Esophagus muscularis mucosa (tissue), 4 donors: ENCODE measurements at places on chromosomes 2 and 18. TPM values are rescaled to one million over a fixed set of nuclear protein-coding genes. Genes with fewer than 3 reads are reported as not detected.

SNTG2 gene
- total RNA-seq: 3.8 TPM

GRCh38 chr2:121202541-121203310, 82.3 kb downstream of the TFCP2L1 start:
- no peaks in the 10 kb centered on the region for H3K4me1 ChIP-seq
- H3K4me3 ChIP-seq: no peak overlapping the region
- H3K36me3 ChIP-seq: no peaks in the 10 kb centered on the region

MITD1 gene
- 17.0 TPM for total RNA-seq

- H3K36me3 ChIP-seq: peaks cover 63% of the 10 kb centered on the region
- no peak overlapping the region for H3K4me3 ChIP-seq
- DNase-seq: no peak
- H3K4me1 ChIP-seq: peaks cover 38% of the 10 kb centered on the region
These were observed 51.5 kb upstream of the FRZB start for GRCh38 chr2:182917924-182918323.

DNA sequence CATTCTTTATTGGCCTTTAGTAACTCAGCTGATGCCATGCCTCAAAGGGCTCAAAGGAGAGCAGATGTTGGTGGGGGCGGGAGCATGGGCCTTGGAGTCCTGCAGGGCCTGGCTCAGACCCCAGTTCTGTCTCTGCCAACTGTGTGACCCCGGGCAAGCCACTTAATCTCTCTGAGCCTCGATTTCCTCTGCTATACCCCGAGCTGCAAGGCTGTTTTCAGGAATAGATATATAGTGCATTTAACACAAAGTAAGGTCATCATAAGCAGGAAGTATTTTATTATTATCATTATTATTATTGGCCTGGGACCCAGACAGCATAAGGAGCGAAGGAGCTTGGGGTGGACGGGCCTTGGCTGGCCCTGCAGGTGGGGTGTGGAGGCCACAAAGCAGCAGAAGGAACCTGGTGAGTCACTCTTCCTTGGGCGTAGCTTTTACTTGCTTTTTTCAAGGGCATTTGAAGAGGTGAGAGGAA, 162.7 kb downstream of the INHBB start:
- no peak for DNase-seq
- no peak overlapping the region for H3K27ac ChIP-seq
- no peak overlapping the region for H3K4me3 ChIP-seq
- H3K36me3 ChIP-seq: no peaks in the 10 kb centered on the region

DNA sequence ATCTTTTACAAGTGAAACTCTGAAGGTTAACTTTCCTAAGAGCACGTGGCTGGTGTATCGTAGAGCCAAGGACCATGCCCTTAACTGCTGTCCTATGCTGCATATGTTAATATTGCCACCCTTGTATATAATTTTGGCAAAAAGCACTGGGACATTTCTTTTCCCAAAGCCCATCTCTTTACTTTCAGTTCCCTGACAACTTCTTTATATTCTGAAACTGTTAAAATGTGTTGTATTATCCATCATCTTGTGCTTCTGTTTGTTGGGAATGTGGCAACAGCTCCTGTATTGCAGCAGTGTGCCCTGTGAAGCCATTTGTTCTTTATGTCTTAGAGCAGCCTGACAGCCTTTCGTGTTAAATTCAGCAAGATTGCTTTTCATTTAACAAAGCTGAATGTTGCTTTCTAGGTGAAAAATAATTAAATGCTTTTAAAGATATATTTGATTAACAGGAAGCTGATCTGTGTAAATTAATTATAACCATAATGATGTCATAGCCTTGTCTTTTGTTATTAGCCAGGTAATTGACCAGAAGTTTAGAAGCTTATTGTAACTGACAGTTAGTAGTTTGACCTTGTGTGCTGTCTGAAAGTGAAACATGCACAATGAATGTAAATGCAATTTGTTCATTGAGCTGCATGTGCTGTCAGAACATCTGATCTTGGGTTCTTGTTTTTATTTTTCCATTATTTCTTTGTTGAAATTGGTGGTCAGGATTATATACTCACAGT, 9.7 kb downstream of the RHBDD1 start:
- H3K4me1 ChIP-seq: peaks cover 13% of the 10 kb centered on the region
- H3K27me3 ChIP-seq: no peaks in the 10 kb centered on the region
- no peak overlapping the region for H3K27ac ChIP-seq
- H3K4me3 ChIP-seq: no peak overlapping the region
- H3K36me3 ChIP-seq: no peaks in the 10 kb centered on the region
- no peak for DNase-seq

DNA sequence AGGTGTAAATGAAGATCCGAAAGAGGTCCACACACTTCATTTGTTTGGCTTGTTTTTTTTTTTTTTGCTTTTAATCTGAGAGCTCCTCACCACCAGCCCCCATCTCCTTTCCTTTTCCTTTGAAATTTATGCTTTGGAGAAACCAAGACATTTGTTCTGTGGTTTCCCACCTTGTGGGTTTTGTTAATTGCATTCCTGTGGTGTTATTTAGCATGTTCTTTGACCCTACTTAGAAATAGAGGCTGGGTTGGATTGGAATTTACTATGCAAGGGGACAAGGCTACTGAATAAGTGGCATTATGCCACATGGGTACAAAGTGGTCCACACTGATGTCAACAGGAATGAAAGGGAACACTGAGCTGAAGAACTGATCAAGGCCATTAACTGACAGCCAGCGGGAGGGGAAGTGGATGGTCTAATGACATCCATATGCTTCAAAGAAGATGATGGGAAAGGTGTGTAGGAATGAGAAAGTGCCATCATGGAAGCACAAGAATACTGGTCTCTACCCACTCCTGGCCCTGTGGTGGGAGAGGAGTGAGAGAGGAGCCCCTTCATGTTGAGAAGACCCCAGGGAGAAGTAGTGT, 8.9 kb downstream of the CCL20 start:
- no peak overlapping the region for H3K27ac ChIP-seq
- H3K4me3 ChIP-seq: no peak overlapping the region
- H3K36me3 ChIP-seq: no peaks in the 10 kb centered on the region
- no peaks in the 10 kb centered on the region for H3K27me3 ChIP-seq

KCNG2 gene
- 1.7 TPM for total RNA-seq

- no peaks in the 10 kb centered on the region for H3K27me3 ChIP-seq
- H3K36me3 ChIP-seq: no peaks in the 10 kb centered on the region
- H3K4me1 ChIP-seq: no peaks in the 10 kb centered on the region
These were observed 52.9 kb downstream of the TRIB2 start for GRCh38 chr2:12769492-12770105.

KCTD1 gene
- 17.6 TPM for total RNA-seq

DNA sequence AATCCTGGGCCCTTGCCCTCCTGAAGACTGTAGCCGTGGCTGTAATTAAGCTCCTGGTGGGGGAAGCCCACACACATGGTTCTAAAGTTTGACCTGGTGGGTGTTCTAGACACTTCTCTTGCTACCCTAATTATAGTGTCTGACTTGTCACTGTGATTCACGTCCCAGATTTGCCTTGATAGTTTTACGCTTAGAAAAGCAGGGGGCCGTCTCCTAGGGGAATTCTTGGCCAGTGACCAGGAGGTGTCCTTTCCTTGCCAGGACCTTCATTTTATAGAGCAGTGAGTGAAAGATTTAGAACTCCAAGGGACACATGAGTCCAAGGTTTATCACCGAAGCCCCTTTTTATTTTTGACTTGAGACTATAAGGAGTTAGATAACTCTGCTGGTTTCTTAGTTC, 9.0 kb downstream of the TMEM214 start:
- no peak for DNase-seq
- H3K27me3 ChIP-seq: no peaks in the 10 kb centered on the region
- peaks cover 50% of the 10 kb centered on the region for H3K36me3 ChIP-seq
- no peak overlapping the region for H3K4me3 ChIP-seq
- H3K27ac ChIP-seq: no peak overlapping the region
- peaks cover 10% of the 10 kb centered on the region for H3K4me1 ChIP-seq

DNA sequence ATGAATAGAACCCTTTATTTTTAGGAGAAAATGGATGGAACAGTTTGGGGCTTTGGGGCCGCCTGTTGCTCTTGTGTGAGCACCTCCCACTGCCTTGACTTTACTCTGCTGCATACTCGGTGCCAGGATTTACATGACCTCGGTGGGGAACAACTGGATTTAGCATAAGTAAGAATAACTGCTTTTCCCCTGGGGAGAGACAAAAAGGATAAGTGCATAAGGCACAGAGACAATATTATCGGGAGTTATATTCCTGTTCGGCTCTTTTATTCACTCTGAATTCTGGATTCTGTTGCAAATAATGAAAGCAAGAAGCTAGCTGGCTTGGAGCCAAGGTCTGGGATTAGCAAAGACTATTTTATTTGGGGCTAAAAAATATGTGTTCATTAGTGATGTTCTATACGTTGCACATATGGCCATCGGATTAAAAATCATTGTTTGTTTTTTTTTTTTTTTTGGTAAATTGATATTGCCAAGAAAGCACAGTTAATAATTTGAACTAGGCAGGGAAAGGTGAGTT, 69.8 kb downstream of the CYBRD1 start:
- DNase-seq: peak; percentile 55
- no peaks in the 10 kb centered on the region for H3K4me1 ChIP-seq
- H3K27ac ChIP-seq: no peak overlapping the region
- peak overlapping the region; percentile 26 for H3K4me3 ChIP-seq
- no peaks in the 10 kb centered on the region for H3K27me3 ChIP-seq
- H3K36me3 ChIP-seq: no peaks in the 10 kb centered on the region

HOXD9 gene
- 2.2 TPM for total RNA-seq

DNA sequence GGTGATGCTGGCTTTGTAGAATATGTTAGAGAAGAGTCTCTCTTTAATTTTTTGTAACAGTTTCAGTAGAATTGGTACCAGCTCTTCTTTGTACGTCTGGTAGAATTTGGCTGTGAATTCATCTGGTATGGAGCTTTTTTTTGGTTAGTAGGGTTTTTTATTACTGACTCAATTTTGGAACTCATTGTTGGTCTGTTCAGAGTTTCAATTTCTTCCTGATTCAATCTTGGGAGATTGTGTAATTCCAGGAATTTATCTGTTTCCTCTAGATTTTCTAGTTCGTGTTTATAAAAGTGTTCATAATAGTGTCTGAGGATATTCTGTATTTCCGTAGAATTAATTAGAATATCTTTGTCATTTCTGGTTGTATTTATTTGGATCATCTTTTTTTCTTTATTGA, 943.5 kb downstream of the TRIB2 start:
- no peak overlapping the region for H3K27ac ChIP-seq
- no peaks in the 10 kb centered on the region for H3K36me3 ChIP-seq
- no peaks in the 10 kb centered on the region for H3K27me3 ChIP-seq
- DNase-seq: no peak
- H3K4me1 ChIP-seq: no peaks in the 10 kb centered on the region

TUBA3E gene
- not detected for total RNA-seq

ZNF532 gene
- total RNA-seq: 65.9 TPM

DNA sequence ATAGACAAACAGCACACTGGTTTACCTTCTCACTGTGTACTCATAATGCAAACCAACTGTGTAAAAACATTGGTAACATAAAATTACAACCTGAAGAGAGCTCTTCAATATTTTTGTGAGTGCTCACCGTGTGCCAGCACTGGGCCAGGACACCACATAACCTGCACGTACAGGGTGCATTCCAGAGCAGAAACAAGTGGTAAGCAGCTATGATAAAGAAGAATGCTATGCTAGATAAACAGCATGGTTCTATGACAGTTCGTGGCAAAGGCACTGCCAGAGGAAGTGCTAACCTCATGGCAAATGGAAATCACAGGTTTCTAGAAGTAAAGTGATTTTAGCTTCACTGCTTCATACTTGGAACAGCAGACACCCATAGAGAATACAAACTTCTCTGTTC, 343.5 kb downstream of the MTX2 start:
- no peak overlapping the region for H3K4me3 ChIP-seq
- no peak overlapping the region for H3K27ac ChIP-seq
- no peak for DNase-seq
- H3K36me3 ChIP-seq: no peaks in the 10 kb centered on the region
- no peaks in the 10 kb centered on the region for H3K4me1 ChIP-seq
- no peaks in the 10 kb centered on the region for H3K27me3 ChIP-seq

GPC1 gene
- 29.1 TPM for total RNA-seq

DNA sequence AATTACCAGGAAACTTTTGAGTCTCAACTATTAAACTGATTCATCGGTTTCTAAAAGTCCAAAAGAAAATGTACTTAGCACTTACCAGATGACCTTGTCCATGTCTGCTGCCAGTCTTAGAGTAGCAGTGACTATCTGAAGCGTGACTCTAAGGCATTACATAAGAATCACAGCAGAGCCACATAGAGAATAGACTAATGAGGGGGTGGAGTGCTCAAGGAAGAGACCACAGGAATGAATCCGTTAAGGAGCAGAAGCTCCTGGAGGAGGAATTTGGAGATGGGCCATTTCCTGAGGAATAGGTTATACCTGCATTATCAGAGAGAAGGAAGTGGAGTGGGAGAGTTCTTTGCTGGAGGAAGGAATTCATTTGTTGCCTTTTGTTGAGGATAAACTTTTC, 116.0 kb downstream of the MAP3K20 start:
- H3K27ac ChIP-seq: peak overlapping the region; percentile 84
- H3K27me3 ChIP-seq: no peaks in the 10 kb centered on the region
- H3K4me1 ChIP-seq: peaks cover 90% of the 10 kb centered on the region
- no peaks in the 10 kb centered on the region for H3K36me3 ChIP-seq

- no peaks in the 10 kb centered on the region for H3K4me1 ChIP-seq
- no peak overlapping the region for H3K4me3 ChIP-seq
- no peaks in the 10 kb centered on the region for H3K36me3 ChIP-seq
- no peaks in the 10 kb centered on the region for H3K27me3 ChIP-seq
These were observed 50.6 kb upstream of the YWHAQ start for GRCh38 chr2:9681427-9681817.

DNA sequence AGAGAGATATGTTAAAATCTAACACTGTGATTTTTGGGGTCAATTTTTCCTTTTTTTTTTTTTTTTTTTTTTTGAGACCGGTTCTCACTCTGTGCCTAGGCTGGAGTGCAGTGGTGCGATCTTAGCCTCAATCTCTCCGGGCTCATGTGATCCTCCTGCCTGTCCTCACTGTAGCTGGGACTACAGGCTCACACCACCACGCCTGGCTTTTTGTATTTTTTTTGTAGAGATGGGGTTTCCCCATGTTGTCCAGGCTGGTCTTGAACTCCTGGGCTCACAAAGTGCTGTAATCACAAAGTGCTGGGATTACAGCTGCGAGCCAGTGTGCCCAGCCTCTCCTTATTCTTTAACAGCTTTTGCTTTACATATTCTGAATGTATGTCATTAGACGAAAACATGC, 2.9 kb upstream of the HAAO start:
- no peak for DNase-seq
- no peaks in the 10 kb centered on the region for H3K36me3 ChIP-seq
- no peak overlapping the region for H3K4me3 ChIP-seq
- peaks cover 3% of the 10 kb centered on the region for H3K4me1 ChIP-seq
- peak overlapping the region; percentile 52 for H3K27ac ChIP-seq
- H3K27me3 ChIP-seq: no peaks in the 10 kb centered on the region

CCDC85A gene
- 6.7 TPM for total RNA-seq

- H3K36me3 ChIP-seq: no peaks in the 10 kb centered on the region
- H3K27ac ChIP-seq: no peak overlapping the region
- H3K27me3 ChIP-seq: no peaks in the 10 kb centered on the region
These were observed 81.0 kb downstream of the EDAR start for GRCh38 chr2:108907822-108908712.

SERPINB10 gene
- not detected for total RNA-seq

GRCh38 chr2:104385743-104386142, 468.2 kb upstream of the POU3F3 start:
- H3K4me3 ChIP-seq: no peak overlapping the region
- H3K27ac ChIP-seq: no peak overlapping the region
- no peak for DNase-seq
- H3K27me3 ChIP-seq: no peaks in the 10 kb centered on the region

RAX gene
- not detected for total RNA-seq

POTEE gene
- total RNA-seq: not detected
